Ovary (tissue), 10 donors: ENCODE measurements at places on chromosomes 12 and 14. TPM values are rescaled to one million over a fixed set of nuclear protein-coding genes. Genes with fewer than 3 reads are reported as not detected.
A peak's percentile ranks its signal among the peaks of the same experiment; 100 is the strongest.

BCAT1 gene
- 14.9 TPM for total RNA-seq

DNA sequence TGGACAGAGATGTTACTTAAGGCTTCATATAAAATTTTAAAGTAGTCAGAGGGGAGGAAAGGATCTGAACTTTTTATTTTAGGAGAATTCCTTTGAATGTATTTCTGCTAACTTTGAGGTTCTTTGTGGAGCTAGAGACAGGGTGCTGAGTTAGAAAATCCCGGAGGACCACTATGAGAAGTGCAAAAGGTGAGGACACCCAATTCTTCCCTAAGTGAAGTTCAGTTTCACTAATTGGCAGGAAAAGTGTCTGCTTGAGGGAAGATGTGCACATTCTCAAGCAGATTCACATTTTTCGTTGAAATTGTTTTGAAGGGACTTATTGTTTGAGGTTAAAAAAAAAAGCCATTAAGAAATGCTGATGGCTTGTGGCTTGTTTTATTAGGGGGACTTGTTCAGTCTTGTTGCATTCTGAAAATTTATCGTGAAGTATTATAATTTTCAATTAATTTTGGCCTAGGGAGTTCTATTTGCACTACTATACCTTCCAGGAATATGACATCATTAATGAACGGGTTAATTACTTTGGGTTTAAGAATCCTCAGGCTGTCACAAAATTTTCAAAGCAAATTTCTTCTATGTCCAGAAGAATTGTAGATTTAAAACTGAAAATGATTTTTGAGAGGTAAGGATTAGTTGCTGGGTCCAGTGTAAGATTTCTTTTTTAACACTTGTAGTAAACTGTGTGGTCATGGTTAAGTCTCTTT lies 1.8 kb downstream of the PCNX1 start:
- H3K27ac ChIP-seq, result peak overlapping the region; percentile 95
- no peak for DNase-seq

SALL2 gene
- total RNA-seq, result 38.8 TPM

DNA sequence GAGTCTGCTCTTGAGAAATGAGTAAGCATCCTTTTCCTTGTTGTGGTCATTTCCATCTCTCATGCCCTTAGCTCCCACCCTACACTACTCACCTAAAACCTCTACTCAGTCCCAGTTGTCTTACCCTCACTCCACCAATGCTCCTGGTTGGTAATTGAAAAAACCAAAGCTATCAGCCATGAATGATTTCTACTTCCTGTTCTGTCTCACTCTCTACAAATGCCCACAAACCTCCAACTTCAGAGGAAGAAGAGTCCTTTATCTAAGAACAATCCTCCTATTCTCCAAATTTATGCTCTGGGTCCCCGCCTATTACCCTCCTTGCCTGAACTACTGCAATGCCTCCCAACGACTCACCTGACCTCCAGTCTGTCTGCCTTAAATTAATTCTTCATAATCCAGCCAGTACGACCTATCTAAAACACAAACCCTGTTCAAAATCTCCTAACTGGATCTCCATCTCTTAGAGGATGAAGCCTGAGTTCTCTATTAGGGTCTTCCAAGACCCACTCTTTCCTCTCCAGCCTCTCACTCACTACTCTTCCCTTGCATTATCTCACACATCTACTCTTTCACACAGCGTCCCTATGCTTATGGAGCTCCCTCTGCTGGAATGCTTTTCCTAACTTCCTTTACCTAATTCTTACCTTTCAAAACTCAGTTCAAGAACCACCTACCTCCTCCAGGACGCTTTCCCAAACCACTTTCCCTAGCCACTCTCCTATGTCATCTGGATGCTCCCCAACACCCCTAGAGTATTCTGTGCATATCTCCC lies 2.2 kb downstream of the DHRS1 start:
- H3K4me3 ChIP-seq, result no peak overlapping the region
- H3K36me3 ChIP-seq, result no peaks in the 10 kb centered on the region
- H3K27ac ChIP-seq, result no peak overlapping the region
- no peak for DNase-seq
- H3K27me3 ChIP-seq, result no peaks in the 10 kb centered on the region
- peaks cover 6% of the 10 kb centered on the region for H3K4me1 ChIP-seq

MYO1H gene
- total RNA-seq, result not detected

DNA sequence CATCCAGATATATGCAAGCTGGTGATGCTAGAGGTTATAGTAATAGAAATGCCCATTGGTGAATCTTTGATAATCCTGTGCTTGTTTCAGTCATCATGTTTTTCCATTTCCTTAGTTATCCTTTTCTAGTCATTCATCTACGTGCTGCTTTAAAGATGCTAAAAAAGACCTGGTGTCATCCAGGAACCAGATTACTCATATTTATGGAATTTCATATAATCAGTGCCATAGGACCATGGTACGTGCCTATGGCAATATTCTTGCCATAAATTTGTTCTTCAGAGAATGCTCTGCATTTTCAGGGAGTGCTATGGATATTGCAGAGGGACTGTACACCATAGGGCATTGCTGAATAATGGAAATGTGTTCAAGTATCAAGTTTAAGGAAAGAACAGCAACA lies 267.3 kb downstream of the AKAP6 start:
- H3K4me3 ChIP-seq, result no peak overlapping the region
- H3K36me3 ChIP-seq, result no peaks in the 10 kb centered on the region
- H3K27ac ChIP-seq, result no peak overlapping the region
- no peaks in the 10 kb centered on the region for H3K27me3 ChIP-seq
- H3K4me1 ChIP-seq, result no peaks in the 10 kb centered on the region

DNA sequence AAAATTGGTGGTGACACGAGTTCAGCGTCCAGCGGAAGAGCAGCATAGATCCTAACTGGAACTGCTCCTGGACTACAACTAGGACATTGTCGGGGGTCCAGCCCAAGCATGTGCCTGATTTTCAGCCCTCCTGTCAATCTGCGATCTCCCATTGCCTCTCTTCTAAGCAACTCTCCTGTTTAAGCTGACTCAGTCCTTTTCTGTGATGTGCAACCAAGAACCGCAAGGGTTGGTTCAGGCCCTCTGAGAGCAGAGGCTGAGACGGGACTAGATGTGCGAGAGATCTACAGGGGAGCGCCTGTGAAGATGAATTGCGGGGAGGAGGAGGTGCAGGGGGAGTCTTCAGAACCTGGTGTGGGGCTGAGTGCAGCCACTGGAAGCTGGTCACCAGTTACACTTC lies 3.7 kb upstream of the PAPLN start:
- H3K4me1 ChIP-seq, result peaks cover 24% of the 10 kb centered on the region
- no peak overlapping the region for H3K27ac ChIP-seq
- no peak for DNase-seq
- H3K4me3 ChIP-seq, result no peak overlapping the region
- no peaks in the 10 kb centered on the region for H3K36me3 ChIP-seq

DNA sequence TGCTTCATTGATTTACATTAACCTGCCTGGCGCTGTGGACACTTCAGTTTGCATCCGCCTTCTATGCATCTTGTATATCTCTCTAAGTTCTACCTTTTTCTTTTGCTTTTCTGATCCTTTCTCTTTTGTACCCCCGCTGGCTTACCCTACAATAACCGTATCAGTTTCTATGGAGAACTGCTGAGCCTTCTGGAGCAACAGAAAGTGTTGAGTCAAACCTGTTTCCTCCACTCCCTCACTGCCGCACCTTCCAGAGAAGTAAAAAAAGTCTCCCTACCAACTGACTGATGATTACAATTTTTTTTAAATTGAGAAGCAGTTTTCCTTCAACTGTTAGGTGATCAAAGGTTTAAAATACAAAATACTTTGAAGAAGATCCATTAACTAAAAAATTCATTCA lies 17.4 kb downstream of the EXD2 start:
- H3K4me1 ChIP-seq, result peaks cover 3% of the 10 kb centered on the region
- no peak for DNase-seq
- no peaks in the 10 kb centered on the region for H3K27me3 ChIP-seq
- H3K36me3 ChIP-seq, result no peaks in the 10 kb centered on the region
